Renal pelvis (tissue), 12 donors: ENCODE measurements at places on chromosomes 3 and 15. TPM values are rescaled to one million over a fixed set of nuclear protein-coding genes. Genes with fewer than 3 reads are reported as not detected.

- DNase-seq = no peak
Measured at GRCh38 chr3:44932986-44933944, 42.7 kb downstream of the ZDHHC3 start.

- DNase-seq = no peak
Measured at GRCh38 chr15:38769492-38769891, 204.9 kb upstream of the RASGRP1 start.

The ASB14 gene
- polyA plus RNA-seq = 0.56 TPM

- no peak for DNase-seq
Measured at GRCh38 chr15:40346579-40347558, 4.0 kb upstream of the PHGR1 start.

GRCh38 chr3:195777975-195778374 is 33.8 kb downstream of the MUC4 start:
- DNase-seq = no peak

DNA sequence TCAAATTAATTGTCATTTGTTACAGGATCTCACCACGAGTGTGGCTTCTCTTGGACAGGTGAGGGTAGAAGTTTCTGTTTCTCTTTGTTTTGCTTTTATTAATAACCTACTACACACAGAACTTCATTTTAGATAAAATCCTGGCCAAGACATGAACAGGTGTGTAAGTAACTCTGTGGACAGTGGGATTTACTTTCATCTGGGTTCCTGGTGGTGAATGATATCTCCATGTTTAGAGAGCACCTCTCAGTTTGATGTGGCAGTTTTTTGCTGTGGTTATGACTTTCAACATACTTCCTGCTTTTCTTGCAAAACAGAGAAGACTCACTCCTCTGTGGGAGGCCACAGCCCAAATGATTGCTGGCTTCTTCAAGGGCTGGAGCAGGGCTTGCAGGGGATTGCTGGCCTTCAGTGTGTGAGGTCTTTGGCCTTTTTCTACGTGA is 71.1 kb upstream of the XCR1 start:
- no peak for DNase-seq

DNA sequence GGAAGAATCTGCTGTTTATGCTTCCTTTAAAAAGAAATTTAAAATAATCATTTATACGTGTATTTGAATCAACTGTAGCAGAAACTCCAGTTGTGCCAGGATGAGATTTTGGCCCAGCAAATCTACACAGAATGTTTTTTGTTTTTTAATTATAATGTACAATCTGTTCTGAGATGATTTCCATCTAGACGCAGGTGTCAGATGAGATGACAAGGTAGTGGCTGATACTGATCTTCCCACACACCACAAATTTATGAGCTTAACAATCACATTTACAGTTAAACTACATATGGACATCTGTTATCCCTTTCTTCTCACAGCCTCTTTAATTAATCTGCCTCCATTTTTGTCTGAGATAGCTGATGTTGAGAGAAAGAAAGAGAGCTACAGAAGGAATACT is 23.6 kb downstream of the DCLK3 start:
- DNase-seq = no peak

- no peak for DNase-seq
Measured at GRCh38 chr3:63914312-63914711, 2.1 kb upstream of the SCAANT1 start.

DNA sequence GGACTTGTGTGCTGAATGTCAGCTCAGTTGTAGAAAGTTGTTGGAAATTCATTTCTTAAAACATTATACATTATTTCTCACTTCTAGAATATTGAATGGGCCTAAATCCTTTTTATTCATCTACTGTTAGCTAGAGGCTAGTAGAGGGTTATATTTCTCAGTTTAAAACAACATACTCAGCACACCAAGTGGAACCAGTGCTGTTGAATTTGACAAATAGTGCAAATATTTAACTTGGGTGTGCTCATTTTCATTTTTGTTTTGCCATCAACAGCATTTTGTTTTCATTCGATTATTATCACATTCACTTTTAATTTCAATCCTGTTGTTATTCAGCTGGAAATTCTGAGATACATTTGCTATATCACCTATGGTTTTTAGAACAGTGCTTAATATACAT is 269.4 kb upstream of the PEX5L start:
- DNase-seq = no peak

DNA sequence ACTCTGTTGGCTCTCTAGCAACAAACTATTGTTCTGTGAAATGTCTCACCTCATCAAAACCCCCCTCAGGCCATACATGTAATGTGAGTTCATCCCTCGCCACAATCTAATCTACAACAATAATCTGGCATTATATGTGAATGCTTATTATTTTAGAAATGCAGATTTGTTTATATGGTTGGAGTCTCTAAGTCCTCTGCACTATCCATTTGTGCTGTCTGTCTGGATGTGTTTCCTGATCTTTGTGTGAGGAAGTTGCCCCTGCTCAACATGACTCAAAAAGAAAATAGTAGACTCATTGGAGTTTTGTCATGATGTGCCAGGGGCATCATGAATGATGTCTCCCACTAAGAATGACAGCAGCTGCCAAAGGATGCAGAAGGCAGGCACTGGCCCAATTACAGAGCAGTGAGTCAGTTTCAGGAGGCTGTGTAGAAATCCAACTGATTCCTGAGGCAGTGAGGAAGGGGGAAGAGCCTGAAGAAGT is 161.6 kb upstream of the PDZRN3 start:
- no peak for DNase-seq

GRCh38 chr3:58131101-58131825 is 79.5 kb downstream of the DNASE1L3 start:
- DNase-seq = no peak

The TLR9 gene
- 0.09 TPM for polyA plus RNA-seq

The STX19 gene
- 0.58 TPM for polyA plus RNA-seq

DNA sequence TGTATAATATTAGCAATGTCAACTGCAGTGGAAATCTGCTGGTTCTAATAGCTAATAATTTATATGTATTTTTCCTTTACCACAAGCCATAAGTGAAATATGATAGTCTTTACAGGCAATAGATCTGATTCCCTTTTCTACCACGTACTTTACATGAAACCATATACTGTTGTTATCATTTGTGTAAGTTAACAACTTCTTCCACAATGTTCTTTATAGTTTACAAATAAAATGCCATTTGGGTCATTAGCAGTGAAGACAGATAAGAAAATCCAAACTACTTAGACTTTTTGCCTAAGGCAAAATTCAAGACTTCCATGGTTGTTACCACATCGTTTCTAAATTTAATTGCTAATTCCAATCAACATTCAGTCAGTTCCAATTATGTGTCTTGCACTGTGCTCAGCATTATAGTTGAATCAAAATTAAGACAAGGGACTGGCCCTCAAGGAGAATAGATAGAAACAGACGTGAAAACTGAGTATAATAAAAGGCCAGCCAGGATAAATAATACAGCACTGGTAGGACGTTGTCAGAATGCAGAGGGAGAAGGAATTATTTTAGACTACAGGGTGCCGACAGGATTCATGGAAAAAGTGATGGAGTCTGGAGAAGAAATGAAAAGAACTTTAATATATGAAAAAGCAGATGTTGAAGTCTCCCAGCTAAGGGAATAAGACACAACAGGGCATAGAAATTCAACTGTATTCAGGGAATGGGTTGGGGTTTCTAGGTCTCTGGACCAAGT is 249.8 kb downstream of the ALCAM start:
- no peak for DNase-seq

- no peak for DNase-seq
Measured at GRCh38 chr3:20873235-20873634, 687.2 kb upstream of the SGO1 start.

DNA sequence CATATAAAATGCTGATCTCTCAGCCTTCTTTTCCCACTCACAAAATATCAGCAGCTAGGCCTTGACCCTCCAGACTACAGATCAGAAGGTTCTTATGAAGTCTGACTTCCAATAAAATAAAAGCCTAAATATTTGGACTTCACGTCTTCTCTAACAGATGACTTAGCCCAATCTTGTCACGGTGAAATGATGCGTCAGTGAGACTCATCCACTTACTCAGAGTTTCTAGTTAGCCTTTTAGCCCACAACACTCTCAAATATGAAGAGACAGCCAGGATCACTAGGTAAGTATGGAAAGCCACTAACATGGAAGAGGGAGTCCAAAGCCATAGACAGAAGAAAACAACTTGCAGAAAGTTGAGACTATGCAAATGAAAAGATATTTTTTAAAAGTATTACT is 601.2 kb downstream of the PYDC2 start:
- DNase-seq = no peak

GRCh38 chr3:173630849-173631248 is 233.3 kb downstream of the NLGN1 start:
- DNase-seq = no peak

The C3orf49 gene
- 0.46 TPM for polyA plus RNA-seq

- DNase-seq = no peak
Measured at GRCh38 chr15:67150023-67150860, 84.8 kb downstream of the SMAD3 start.

- DNase-seq = no peak
Measured at GRCh38 chr3:141851411-141851810, 25.0 kb upstream of the ATP1B3 start.

DNA sequence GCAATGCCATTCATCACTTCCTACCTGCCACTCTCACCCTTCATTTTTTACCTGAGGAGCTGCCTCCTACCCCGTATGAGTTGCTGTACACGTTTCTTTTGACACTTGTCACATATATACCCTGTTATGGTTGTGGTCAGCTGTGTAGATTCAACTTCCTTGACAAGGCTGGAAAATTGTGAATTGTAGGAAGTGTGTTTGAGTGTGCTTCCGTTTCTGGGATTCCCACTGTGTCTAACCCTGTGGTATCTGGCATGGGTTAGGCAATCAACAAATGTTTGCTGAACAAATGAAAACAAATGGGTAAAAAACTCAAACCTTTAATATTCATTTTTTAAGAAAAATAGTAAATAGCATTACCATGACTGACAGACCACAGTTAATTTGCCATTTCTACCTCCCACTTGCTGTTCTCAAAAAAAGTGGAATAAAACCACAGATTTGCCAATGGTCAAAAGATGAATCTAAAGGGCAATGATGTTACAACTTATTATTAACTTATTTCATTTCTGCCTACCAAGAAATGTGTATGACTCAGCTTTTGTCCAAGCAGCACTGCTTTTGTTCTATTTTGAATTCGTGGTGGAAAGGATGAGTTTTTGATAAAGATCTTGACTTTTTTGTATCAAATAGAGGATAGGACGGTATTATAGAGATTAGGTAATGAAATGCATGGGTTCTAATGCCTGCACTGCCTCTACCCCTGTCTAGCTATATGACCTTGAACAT is 404.6 kb downstream of the LPP start:
- no peak for DNase-seq

The BCHE gene
- 6.3 TPM for polyA plus RNA-seq

The CSPG4 gene
- 11.0 TPM for polyA plus RNA-seq

- no peak for DNase-seq
Measured at GRCh38 chr3:186329589-186329988, 32.4 kb downstream of the DGKG start.

DNA sequence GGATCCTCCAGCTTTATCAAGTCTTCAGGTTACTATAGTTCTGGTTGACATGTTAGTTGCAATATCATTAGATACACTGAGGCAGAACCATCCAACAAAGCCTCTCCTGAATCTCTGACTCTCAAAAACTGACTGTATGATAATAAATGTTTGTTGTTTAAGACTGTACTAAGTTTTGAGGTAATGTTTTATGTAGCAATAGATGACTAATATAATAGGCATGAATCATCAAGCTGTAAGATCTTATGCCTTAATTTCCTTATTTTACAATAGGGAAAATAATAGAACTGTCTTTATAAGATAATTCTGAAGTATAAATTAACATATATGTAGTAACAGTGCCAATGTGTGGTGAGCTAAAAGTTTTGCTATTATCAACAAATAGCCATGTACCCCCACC is 88.9 kb upstream of the TBC1D5 start:
- DNase-seq = no peak

GRCh38 chr3:10338591-10339353 is 17.9 kb upstream of the SEC13 start:
- no peak for DNase-seq

DNA sequence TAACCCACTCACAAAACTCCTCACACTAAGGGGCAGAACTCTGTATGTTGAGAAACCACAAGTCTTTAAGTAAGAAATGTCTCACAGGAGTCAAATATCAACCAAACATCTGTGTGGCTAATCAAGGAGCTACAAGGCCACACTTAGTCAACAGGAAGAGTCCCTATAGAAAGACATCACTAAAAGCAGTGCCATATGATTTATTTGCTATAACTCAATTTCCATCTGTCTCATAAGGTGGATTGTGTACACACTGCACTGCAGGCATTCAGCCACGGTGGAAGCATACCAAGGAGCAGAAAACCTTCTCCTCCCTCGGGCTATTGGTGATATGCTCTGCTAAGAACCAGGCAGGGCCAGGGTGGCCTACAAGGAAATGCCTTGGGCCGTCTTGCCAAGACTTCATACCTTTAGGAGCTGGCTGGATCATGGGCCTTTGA is 197.6 kb upstream of the CFAP20DC start:
- DNase-seq = no peak

DNA sequence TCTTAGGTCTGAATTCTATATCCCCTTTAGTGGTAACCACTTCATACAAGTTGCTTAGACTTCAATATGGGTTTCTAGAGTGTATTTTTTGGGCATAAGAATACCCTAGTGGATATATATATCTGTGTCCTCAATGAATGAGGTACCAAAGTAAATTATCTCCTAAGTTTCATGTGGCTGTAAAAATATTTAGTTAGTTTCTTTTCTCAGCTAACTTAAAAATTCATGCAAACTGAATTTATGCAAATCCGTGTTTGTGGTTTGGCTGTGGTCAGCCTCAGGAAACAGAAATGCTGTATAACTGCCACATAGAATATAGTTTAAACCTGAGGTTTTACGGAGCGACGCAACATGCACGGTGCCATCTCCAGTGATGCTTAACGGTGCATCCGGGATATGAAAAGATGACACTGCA is 80.3 kb downstream of the PEX5L start:
- no peak for DNase-seq
